Activated naive CD4-positive, alpha-beta T cell treated with anti-CD3 and anti-CD28 coated beads, Interleukin-2, amount 50 U/mL, for 16 hours (primary cell): ENCODE measurements at places on chromosomes 4 and X.

DNA sequence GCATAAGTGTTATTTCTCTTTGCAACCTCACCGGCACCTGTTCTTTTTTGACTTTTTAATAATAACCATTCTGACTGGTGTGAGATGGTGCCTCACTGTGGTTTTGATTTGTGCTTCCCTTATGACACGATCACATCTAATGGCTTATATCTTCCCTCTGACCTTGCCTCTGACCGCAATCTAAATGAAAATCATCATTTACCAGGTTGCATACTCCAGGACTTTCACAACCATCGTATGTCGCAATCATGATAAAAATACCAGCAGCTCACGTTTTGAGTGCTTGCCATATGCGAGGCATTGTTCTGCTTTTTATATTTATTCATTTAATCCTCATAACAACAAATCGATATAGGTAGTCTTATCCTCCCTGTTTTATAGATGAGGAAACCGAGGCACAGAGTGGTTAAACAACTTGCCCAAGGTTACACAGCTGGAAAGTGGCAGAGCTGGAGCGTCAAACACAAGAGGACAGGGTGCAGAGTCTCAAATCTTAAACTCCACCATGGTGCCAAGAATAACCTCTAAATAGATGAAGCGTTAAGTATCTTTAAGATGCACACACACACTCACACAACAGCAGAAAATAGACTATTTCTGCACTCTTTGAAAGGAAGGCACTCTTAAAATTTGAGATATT lies 102.2 kb downstream of the SEL1L3 start:
- DNase-seq = no peak

DNA sequence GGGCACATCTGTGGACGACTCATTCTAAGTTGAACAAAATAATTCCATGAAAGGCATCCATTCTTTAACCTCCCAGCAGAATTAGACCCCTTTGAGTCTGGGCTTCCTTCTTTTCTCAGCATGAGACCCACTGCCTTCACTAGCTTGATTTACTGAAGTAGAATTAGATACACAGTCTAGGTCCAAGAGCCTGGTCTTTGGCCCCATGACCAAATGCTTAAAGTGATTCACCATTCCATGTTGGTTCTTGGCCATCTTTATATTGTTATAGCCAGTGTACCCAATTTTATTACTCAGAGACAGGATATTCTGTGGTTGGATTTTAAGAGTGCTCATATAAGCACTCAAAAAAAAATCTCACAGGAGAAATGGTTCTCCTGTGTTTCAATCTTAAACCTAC lies 155.3 kb upstream of the GPC4 start:
- no peak for DNase-seq

DNA sequence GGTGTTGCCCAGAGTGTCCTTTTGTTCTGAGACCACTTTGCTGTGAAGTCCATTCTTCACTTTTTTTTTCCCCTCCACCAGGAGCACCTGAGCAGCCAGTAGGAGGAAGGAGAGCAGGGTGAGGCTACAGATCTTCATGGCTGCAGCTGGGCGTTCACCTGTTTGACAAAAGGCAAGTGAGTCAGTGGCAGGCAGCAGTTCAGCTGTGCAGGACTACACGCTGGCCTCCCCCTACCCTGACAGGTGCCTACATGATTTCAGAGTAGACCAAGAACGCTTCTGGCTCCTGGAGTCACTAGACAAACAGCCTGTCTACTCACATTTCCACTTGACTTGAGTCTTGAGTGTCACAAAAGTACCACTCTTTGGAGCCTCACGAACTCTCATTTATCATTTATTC lies 2.0 kb downstream of the FGFBP1 start:
- no peak for DNase-seq

DNA sequence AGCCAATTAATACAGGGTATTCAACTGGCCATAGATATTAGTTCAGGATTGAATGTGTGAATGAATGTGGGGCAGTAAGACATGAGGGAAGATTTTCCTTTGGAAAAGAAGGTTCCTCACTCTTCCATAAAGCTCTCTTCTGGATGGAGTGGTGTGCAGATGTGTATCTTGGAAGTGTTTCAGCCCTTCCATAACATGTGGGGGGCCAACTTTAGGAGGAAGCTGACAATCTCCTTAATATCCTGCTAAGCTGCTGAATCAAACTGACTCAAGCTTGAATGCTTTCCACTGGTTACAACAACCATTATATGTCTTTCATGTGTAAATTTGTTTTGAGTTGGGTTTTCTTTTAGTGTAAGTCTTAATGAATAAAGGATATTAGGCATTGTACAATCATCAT lies 40.3 kb downstream of the FANCB start:
- no peak for DNase-seq

DNA sequence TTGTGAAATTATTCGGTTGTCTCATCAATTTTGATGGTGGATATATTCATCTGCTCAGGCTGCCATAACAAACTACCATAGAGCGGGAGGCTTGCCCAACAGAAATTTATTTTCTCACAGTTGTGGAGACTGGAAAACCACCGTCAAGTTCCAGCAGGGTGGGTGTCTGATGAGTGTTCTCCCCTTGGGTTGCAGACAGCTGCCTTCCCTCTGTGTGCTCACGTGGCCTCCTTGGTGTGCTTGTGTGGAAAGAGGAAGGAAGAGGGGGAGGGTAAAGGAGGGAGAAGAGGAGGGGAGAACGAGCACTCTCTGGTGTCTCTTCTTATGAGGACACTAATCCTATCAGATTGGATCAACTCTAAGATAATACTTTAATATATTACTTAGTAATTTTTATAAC lies 123.8 kb upstream of the TEX13D start:
- no peak for DNase-seq

DNA sequence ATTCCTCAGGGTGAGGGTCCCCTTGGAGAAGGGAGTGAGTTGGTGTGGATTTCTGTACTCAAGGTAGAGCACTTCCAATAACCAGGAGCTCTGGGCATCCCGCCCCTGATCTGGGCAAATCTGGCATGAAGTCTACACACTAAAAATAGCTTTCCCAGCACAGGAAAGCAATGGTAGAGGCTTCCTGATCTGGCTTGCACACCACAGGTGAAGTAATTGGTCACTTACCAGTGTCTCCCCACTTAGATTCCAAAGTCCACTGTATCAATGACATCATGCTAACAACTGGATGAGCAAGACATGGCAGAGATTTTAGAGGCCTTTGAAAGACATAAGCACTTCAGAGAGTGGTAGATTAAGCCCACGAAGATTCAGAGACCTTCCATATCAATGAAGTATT lies 17.8 kb upstream of the IDS start:
- DNase-seq = no peak

- no peak for DNase-seq
Observed at GRCh38 chr4:153189016-153189801, 15.0 kb upstream of the TRIM2 start.

DNA sequence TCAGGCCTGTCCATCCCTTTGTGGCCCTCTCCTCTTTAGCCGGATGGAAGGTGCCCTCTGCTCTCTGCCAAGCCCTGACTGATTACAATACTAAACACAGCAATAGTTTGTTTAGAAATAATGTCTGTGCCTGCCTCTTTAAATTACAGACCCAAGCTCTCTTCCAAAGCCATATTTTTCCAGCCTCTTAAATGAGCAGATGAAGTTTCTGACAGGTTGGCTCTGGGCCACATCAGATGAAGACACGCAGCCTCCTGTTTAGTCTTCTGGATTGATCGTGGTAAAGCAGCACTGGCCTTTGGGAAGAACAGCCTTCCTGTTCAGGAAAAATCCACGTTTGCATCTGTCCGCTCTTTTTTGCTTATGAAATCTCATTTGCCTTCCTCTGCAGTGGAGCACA lies 133.6 kb downstream of the CPE start:
- no peak for DNase-seq

- DNase-seq = no peak
Observed at GRCh38 chr4:56040842-56041241, 92.1 kb downstream of the CEP135 start.

- DNase-seq = no peak
Observed at GRCh38 chr4:4735870-4736269, 123.6 kb upstream of the MSX1 start.

DNA sequence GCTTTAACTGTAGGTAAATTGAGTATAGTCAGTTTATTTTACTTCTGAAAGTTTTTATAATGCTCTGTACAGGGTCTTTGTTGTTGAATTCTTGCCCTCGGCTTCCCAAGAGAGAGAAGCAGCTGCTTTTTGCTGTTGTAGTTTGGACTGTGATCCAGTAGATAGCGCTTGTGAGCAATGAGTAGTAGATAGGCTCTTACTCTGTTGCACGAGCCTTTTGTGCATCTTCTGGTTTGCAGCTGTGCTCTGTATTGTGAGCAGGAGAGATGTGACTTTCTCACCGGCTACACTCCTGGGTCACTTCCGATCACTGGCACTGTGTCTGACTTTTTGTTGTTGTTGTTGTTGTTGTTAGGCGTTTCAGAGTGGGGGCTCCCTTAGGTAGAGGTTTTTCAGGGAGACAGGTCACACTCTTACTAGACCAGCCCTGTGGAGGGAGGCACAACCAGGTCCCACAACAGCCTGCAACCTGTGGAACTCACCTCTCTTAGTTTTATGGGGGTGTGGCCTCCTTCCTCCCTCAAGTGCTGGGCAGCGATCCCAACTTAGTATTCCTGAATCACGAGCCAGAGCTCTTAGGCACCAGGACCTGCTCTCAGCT lies 822.1 kb upstream of the GALNTL6 start:
- DNase-seq = no peak
